ENCODE measurements at places on chromosomes 7 and 10. TPM values are rescaled to one million over a fixed set of nuclear protein-coding genes. Genes with fewer than 3 reads are reported as not detected.

GRCh38 chr7:35025369-35025870 lies 11.9 kb downstream of the DPY19L1 start:
- peaks cover 14% of the 10 kb centered on the region for H3K4me1 ChIP-seq
- DNase-seq, result no peak
- no peak overlapping the region for H3K27ac ChIP-seq
- no peak overlapping the region for H3K4me3 ChIP-seq

DNA sequence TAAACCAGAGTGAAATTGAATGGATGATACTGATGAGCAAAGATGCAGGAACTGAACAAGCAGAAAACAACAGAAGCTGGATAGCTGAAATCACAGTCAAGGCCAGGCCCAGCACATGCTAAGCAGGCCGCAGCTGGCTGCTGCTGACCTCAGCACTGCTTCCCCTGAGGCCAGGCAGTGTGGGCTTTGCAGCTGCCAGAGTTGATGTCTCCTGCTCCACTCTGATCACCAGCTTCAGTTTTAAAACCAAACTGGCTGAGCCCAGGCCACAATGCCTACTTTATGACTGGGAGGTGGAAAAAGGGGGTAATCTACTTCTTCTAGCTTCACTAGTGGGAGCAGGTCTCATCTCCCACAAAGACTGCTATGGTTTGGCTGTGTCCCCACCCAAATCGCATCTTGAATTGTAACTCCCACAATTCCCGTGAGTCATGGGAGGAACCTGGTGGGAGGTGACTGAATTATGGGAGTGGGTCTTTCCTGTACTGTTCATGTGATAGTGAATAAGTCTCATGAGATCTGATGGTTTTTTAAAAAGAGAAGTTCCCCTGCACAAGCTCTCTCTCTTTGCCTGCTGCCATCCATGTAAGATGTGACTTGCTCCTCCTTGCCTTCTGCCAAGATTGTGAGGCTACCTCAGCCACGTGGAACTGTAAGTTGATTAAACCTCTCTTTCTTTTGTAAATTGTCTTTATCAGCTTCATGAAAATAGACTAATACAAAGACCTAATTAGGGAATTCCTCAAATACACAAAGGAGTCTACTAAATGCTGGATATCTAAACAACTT lies 136.4 kb upstream of the ITGB1 start:
- H3K27ac ChIP-seq, result no peak overlapping the region
- H3K4me1 ChIP-seq, result peaks cover 3% of the 10 kb centered on the region
- H3K36me3 ChIP-seq, result no peaks in the 10 kb centered on the region
- no peaks in the 10 kb centered on the region for H3K27me3 ChIP-seq
- peak; percentile 27 for DNase-seq
- H3K4me3 ChIP-seq, result no peak overlapping the region

DNA sequence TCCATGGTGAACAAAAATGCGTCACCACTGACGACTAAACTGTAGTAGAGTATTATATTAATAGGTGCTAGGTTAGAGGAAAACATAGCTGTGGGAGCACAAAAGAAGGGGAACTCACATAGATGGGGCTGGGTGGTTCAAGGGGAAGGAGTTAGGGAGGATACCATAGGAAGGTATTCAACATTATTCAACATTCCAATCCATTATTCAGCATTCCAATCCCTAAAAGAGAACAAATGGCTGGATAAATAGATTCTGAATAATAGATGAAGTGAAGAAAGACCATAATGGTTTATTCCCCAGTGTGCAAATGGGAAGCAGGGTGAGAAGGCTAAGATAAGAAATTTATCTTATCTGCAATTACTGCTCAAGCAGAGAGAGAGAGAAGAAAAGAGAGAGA lies 61.4 kb downstream of the AASS start:
- DNase-seq, result no peak
- no peak overlapping the region for H3K27ac ChIP-seq
- H3K4me3 ChIP-seq, result no peak overlapping the region
- H3K27me3 ChIP-seq, result no peaks in the 10 kb centered on the region
- H3K4me1 ChIP-seq, result no peaks in the 10 kb centered on the region

GRCh38 chr7:754531-755412 lies 27.7 kb upstream of the PRKAR1B start:
- peaks cover 9% of the 10 kb centered on the region for H3K36me3 ChIP-seq
- H3K27ac ChIP-seq, result no peak overlapping the region
- peaks cover 3% of the 10 kb centered on the region for H3K4me1 ChIP-seq
- no peak overlapping the region for H3K4me3 ChIP-seq
- no peaks in the 10 kb centered on the region for H3K27me3 ChIP-seq

DNA sequence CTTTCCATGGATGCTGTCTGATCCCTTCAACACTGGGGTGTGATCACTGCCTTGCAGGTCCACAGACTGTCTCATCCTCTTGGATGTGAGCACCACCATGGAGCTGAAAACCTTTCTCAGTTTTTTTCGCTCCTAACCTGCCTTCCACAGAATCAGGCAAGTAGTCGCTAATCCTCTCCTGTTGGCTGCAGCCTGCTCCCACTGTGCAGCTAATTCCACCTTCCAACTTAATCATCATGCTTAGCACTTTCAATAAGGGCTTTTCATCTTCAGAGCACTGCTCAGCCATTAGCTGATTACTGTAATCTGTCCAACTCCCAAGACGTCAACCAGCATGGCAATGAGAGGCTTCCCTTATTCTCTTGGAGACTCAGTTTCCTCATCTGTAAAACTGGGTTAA lies 15.1 kb upstream of the CDH23 start:
- DNase-seq, result no peak
- no peak overlapping the region for H3K27ac ChIP-seq
- peaks cover 13% of the 10 kb centered on the region for H3K4me1 ChIP-seq
- no peak overlapping the region for H3K4me3 ChIP-seq
- H3K36me3 ChIP-seq, result no peaks in the 10 kb centered on the region

DNA sequence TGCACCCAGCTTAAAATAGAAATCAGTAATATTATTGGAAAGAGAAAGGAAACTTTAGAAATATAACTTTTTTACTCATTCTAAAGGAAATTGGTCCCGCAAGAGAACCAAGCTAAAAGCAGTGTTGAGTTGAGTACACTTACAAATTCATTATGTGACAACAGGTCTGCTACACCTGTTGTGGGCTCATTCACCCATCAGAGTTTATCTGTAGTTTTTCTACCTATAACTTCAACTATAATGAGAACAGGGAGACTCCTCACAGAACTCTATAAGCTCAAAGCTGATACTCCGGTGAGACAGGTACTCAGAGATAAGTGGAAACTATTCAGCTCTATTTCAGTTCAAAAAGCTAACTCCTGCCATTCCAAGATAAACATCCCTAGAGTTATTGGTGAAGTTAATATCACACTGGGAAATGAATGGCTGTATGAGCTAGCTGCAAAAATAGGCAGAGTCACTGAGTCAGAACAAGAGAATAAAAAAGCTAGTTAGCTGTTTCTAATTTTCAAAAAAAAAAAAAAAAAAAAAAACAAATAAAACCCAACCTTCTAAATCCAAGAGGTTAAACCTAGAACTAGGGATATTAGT lies 121.3 kb downstream of the PPP1R3A start:
- H3K36me3 ChIP-seq, result no peaks in the 10 kb centered on the region
- no peaks in the 10 kb centered on the region for H3K27me3 ChIP-seq
- no peaks in the 10 kb centered on the region for H3K4me1 ChIP-seq
- no peak for DNase-seq
- no peak overlapping the region for H3K4me3 ChIP-seq
- no peak overlapping the region for H3K27ac ChIP-seq

DNA sequence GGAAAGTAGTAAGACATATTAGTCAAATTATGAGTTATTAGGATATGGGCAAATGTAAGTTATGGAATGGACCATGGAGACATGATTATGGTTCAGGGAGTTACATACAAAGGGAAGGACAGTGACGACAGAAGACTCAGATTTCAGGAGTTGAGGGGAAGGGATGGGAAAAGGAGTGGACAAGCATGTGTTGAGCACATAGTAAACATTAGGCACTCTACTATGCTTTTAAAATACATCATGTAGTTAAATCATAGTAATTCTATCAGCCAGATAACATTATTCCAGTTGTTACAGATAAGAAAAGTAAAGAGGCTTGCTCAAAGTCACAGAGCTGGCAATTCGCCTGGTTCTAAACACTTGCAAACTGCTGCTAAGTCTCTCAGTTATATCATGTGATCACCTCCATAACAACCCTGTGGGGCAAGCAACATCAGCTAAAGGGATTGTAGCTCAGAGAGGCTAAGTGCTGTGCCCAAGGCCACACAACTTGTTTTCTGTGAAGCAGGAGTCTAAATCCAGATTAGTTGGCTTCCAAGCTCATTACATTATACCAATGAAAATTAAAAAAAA lies 115.2 kb upstream of the MDFIC start:
- no peaks in the 10 kb centered on the region for H3K27me3 ChIP-seq
- H3K4me1 ChIP-seq, result no peaks in the 10 kb centered on the region
- H3K36me3 ChIP-seq, result no peaks in the 10 kb centered on the region
- no peak for DNase-seq
- H3K27ac ChIP-seq, result no peak overlapping the region
- H3K4me3 ChIP-seq, result no peak overlapping the region

The AKR1C4 gene
- not detected for total RNA-seq

The GNGT1 gene
- not detected for total RNA-seq

The ZC3HAV1L gene
- 3.2 TPM for total RNA-seq

The DIP2C gene
- 37.4 TPM for total RNA-seq

Measured in heart right ventricle (tissue), 16 donors.